ENCODE measurements at places on chromosomes 1 and 21.

- DNase-seq: no peak
These were observed 59.4 kb downstream of the DIPK1A start for GRCh38 chr1:92901699-92902405.

- DNase-seq: peak; percentile 35
These were observed 10.6 kb downstream of the THBS3 start for GRCh38 chr1:155196893-155197638.

DNA sequence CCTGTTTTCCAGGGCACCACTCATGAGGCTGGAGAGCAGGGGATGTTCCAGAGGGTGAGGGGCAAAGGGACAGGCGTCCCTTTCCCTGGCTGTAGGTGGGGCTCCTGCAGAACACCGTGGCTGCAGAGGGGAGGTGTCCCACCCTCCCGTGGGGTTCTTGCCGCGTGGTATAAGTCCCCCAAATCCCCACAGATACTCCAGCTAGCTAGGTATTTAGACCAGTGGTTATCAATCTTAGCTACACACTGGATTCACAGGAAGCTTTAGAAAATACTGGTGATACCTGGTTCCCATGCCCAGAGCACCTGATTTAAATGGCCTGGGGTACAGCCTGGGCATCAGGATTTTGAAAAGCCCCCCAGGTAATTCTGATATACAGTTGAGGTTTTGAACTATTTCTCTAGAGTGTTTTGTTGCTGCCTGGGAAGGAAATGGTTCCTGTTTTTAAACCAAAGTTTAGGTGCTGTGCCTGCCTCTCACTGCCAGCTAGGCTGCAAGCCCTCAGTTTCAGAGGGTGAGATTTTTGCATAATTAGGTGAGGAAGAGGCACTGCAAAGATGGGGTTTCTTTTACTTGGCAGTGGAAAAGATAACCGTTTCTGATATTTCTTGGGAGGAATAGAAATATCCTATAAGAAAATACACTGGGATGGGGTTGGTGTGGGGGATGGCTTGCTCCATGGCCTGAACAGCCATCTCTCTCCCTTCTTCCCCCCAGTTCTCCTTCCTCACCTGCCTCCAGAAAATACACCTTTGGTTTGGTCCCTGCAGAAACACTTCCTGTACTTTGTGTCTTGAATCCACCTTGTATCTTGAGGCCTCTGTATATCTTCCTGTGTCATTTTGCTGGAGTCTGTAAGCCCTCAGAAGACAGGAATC, 51.7 kb downstream of the RASSF5 start:
- no peak for DNase-seq

- DNase-seq: no peak
These were observed 5.0 kb downstream of the SELP start for GRCh38 chr1:169624912-169625311.

GRCh38 chr1:93600663-93601062, 81.0 kb downstream of the BCAR3 start:
- DNase-seq: no peak

DNA sequence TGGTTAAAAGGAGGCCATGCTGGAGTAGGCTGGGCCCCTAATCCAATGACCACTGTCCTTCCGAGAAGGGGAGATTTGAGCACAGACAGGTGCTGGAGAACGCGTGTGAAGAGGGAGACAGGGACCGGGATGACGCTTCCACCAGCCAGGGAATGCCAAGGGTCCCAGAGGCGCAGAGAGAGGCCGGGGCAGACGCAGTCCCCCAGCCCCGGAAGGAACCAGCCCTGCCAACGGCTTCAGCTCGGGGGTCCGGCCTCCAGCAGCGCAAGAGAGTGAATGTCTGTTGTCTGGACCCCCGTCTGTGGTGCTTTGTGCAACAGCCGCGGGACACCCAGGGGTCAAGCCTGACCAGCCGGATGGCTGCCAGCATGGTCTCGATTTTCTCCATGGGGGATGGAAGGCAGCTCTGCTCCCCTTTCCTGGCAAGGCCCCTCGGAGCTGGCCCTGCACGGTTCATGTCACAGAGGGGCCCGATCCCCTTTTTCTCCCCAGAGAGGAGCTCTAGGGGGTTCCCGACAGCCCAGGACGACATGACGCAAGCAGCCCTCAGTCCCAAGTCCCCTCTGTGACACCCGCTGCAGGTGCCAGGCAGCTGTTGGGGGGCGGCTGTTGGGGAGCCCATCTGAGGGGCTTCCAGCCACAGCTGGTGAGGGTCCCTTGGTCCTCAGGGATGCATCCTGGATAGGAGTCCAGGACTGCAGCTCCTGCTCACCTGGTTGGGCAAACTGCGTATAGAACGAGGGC, 73.5 kb downstream of the SIK1 start:
- DNase-seq: no peak

DNA sequence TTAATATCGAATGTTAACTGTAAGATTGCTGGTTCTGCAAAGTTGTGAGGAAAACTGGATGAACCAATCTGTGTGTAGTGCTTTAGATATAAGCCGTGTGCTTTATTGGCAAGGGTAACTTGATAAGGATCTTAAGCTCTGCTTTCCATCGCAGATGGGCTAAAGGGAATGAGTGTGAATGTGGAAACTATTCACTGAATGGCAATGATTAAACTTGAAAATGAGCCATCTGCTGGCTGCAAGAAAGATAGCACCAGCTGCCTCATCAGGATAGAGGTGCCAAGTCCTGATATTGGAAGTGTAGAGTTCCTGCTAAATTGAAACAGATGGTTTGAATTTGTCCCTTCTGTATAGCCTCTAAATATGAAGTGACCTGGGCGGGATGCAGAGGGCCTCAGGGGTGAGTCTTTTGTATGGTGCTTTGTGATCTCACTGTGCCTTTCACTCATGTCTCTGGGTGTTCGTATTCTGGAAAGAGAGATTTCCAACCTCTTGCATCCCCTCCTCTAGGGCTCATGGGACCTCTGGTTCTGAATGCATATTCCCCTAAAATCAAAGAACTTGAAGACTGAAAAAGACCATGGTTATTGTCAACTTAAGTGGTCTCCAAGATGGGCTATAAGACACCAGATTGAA, 9.2 kb downstream of the FCRL3 start:
- no peak for DNase-seq

DNA sequence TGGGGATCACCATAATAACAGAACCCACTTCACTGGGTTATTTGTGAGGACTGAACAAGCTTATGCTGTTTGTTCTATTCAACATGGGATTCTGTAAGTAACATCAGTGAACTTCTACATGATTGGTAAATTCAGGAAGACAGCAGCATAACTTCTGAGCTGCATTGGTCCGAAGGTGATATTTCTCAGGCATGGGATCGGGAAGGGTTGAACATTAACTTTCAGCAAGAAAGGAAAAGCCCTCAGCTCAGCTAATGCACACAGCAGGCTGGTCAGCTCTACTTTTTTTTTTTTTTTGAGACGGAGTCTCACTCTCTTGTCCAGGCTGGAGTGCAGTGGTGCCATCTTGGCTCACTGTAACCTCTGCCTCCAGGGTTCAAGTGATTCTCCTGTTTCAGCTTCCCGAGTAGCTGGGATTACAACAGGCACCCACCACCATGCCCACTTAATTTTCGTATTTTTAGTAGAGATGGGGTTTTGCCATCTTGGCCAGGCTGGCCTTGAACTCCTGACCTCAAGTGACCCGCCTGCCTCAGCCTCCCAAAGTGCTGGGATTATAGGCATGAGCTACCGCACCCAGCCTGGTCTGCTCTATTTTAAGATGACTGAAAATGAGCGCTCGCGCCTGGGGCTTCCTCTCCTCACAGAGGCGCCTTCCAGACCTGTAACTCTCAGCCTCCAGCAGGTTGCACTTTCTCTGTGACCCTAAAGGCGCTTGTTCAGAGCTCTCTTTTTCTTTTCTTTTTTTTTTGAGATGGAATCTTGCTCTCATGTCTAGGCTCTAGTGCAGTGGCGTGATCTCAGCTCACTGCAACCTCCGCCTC, 42.2 kb downstream of the ECE1 start:
- no peak for DNase-seq

GRCh38 chr1:19151537-19151936, 58.5 kb downstream of the UBR4 start:
- DNase-seq: no peak

DNA sequence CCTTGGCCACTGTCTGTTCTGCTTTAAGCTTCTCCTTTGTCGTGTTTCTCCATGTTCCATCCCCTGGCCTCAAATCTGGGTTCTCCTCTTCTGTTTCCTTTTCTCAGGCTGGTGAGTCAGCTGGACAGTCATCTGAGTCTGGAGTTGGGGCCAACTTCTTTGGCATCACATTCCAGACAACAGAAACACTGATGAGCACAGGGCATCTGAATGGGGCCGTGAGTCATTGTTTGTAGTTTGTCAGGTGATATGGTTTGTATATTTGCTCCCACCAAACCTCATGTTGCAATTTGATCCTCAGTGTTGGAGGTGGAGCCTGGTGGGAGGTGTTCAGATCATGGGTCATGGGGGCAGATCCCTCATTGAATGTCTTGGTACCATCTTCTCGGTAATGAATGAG, 14.3 kb upstream of the OLIG2 start:
- DNase-seq: no peak

GRCh38 chr1:6582370-6582769, 2.6 kb downstream of the ZBTB48 start:
- no peak for DNase-seq

DNA sequence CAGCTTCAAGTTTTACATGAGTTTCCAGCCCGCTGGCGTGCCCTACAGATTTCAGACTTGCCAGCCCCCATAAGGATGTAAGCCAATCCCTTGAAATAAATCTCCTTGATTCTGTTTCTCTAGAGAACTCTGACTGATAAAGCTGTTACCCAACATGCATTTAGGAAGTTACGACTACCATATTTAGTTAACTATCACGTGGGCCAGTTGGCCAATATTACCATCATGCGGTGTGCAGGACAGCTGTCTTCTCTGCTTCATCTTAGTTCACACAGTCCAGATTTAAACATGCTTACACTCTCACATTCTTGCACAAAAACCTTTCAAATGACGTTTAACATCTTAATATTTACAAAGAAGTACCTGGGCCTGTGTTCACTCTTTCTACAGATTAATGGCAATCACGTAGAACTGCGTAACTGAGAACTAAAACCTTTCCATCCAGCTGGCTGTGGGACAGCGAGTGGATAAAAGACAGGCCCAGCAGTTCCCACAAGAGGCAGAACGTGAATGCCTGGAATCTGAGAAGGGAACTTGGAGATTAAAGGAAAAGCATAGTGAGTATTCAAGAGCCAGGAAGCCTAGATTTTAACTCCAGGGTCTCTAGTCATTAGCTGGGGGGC, 20.8 kb downstream of the FAM177B start:
- no peak for DNase-seq

- DNase-seq: no peak
These were observed 59.3 kb downstream of the ACP6 start for GRCh38 chr1:147611021-147611426.

GRCh38 chr1:80447526-80447925, 1353.2 kb upstream of the ADGRL2 start:
- DNase-seq: no peak

- no peak for DNase-seq
These were observed 104.8 kb upstream of the CASZ1 start for GRCh38 chr1:10901091-10901890.

DNA sequence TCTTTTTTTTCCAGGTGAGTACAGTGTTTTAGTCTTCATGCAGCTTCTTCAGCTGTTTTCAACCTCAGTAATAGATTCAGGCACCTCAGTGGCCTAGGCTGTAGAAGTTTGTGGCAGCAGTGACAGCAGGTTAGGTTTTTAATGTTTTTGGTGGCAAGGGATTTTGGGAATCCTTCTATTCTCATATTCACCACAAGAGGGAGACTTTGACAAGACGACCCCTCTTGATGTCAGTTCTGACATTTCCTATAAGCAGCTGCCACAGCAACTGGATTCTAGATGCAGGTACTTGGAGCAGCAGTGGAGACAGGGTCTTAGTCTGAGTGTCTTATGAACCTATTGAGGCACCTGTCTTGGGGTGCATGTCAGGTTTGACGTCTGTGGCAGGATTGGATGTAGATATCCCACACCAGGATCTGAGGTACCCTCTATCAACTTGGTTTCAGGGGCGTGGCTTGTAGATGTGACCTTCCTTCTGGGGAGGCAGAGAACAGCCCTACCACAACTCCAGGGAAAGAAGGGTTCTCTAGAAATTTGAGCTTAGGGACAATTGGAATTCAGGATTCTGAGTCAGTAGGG, 1104.2 kb upstream of the TMPRSS15 start:
- DNase-seq: no peak

DNA sequence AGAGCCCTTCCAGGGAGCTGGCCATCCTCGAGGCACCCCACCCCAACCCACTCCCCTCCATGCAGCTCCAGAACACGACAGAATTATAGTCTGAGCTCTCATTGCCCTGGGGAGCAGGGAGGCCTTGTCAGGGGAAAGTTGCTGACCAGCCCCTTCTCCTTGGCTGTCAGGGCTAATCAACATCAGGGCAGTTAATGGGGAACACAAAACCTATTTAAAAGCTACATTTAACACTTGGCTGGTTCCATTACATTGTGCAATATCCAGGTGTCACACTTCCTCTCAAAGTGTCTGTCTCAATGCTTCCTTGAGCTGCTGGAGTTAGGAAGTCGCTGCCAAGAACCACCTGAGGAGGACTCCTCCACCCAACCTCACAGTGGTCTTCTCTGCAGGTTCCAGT, 111.8 kb upstream of the GRIK3 start:
- DNase-seq: no peak

- DNase-seq: no peak
These were observed 1.9 kb downstream of the EIF4G3 start for GRCh38 chr1:21174654-21175323.

GRCh38 chr1:232788235-232788872, 16.9 kb upstream of the MAP10 start:
- no peak for DNase-seq

DNA sequence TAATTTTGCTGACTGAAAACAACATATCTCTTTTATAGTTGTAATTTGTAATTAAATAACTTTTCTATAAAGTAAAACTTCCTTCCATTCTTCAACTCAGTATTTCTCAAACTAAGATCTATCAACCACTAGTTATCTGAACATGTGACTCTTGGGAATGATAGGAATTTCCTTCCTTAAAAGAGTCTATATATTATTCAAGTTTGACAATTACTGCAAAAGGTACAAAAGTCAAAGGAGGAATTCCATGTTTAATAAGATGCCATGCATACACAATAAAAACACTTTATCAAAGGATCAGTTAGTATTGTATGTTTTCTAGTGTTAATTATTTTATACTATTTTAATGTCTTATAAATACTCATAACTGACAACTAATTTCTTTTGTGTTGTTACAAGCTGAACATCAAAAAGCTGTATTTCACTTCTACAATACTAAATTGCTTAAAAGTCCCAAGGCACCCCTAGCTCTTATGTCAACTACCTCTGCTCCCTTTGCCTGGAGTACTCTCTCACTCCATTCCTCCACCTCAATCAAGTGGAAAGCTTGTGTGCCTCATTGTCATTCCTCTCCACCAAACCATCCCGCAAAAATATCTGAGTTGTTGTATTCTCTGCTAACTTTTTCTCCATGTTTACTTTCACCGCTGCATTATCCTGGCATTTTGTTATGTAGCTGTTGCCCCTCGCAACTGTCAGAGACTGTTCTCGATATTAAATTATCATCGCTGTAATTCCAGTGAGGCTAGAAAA, 67.9 kb downstream of the SLC44A5 start:
- DNase-seq: no peak

GRCh38 chr1:912740-913301, 10.9 kb upstream of the SAMD11 start:
- no peak for DNase-seq

All from caudate nucleus (tissue), 63 donors.